Suprapubic skin (tissue), 4 donors: ENCODE measurements at places on chromosomes 5 and 9. TPM values are rescaled to one million over a fixed set of nuclear protein-coding genes. Genes with fewer than 3 reads are reported as not detected.
A peak's percentile ranks its signal among the peaks of the same experiment; 100 is the strongest.

DNA sequence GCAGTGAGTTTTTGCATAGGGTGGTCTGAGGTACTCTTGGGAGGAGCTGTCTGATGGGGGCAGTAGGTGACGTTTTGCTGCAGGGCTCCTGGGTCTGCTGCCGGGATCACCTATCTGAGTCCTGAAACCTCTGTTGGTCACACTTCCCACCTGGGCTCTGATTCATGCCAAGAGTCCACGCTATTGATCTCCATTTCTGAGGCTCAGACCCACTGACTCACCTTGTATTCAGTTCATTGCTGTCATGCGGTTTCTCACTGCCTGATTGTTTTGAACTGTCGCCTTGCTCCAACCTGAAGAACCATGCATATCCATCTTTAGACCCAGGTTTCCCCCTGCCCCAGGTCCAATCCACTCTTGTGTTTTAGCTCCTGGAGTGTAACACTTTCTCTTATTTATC, 101.3 kb downstream of the NPR3 start:
- no peaks in the 10 kb centered on the region for H3K27me3 ChIP-seq
- no peak for DNase-seq
- H3K27ac ChIP-seq = no peak overlapping the region
- no peaks in the 10 kb centered on the region for H3K36me3 ChIP-seq
- H3K4me3 ChIP-seq = no peak overlapping the region

GRCh38 chr5:81827500-81827899, 76.6 kb upstream of the SSBP2 start:
- DNase-seq = no peak
- H3K36me3 ChIP-seq = no peaks in the 10 kb centered on the region
- H3K27ac ChIP-seq = no peak overlapping the region
- no peaks in the 10 kb centered on the region for H3K27me3 ChIP-seq

DNA sequence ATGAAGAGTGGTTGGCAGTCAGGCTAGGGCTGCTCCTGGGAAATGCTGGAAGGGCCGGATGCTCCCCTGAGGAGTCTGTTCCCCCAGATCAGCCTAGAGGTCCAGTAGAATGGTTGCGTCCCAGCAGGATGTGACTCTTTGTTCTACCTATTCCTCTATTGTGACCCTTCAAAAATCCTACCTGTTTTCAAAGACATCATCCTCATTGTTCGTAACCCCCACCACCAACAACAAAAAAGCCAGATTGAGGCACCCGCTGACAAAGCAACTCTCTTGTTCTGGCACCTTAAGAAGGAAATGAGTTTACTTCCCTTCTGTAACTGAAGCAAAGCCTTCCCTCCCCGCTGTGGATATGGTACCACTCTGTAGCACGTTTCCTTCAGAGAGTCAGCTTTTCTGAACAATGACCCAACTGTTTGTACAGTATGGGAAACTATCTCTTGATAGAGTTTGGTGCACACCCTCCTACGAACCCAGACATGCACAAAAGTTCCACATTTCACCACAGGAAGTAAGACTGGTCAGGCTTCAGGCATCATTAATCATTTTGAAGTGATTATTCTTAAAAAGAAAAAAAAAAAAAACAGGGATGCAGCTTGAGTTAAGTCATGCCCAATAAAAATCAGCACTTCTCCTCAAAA, 207.2 kb downstream of the ENC1 start:
- no peaks in the 10 kb centered on the region for H3K36me3 ChIP-seq
- H3K27me3 ChIP-seq = no peaks in the 10 kb centered on the region
- H3K4me3 ChIP-seq = no peak overlapping the region
- DNase-seq = no peak
- H3K4me1 ChIP-seq = peaks cover 26% of the 10 kb centered on the region

DNA sequence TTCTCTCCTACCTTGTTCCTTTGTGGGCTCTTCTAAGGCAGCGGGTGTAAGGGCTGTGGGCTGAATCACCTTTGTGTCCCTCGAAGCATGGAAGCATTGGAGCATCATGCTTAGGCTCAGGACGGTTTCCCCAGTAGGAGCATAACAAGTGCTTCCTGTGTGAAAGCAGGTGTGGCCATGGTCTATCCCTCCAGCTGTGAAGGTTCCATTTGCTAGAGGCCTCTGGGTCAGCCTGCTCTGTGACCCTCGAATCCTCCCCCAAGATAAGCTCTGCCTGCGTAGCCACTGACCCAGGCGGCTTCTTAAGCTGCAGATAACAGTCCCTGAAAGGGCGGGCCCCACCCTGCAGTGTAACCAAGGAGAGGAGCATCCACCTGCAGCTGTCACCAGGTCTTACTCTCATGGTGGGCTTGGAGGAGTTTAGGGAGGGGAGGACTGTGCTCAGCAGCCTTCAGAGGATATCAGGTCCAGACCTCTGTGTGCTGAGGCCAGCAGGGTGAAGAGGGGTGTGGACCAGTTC, 8.4 kb upstream of the NDST1 start:
- no peaks in the 10 kb centered on the region for H3K36me3 ChIP-seq
- peak overlapping the region; percentile 82 for H3K27ac ChIP-seq
- no peaks in the 10 kb centered on the region for H3K27me3 ChIP-seq
- H3K4me1 ChIP-seq = peaks cover 86% of the 10 kb centered on the region
- no peak overlapping the region for H3K4me3 ChIP-seq
- no peak for DNase-seq

GRCh38 chr9:129776938-129777768, 24.3 kb upstream of the PTGES start:
- H3K4me1 ChIP-seq = peaks cover 26% of the 10 kb centered on the region
- H3K36me3 ChIP-seq = no peaks in the 10 kb centered on the region
- no peaks in the 10 kb centered on the region for H3K27me3 ChIP-seq
- peak overlapping the region; percentile 25 for H3K4me3 ChIP-seq
- DNase-seq = peak; percentile 99

GRCh38 chr9:110199643-110200042, 8.3 kb downstream of the C9orf152 start:
- no peaks in the 10 kb centered on the region for H3K4me1 ChIP-seq
- H3K4me3 ChIP-seq = no peak overlapping the region
- no peak for DNase-seq
- H3K36me3 ChIP-seq = no peaks in the 10 kb centered on the region

- no peak overlapping the region for H3K27ac ChIP-seq
- no peak for DNase-seq
- H3K4me3 ChIP-seq = no peak overlapping the region
- H3K27me3 ChIP-seq = no peaks in the 10 kb centered on the region
- no peaks in the 10 kb centered on the region for H3K4me1 ChIP-seq
- H3K36me3 ChIP-seq = no peaks in the 10 kb centered on the region
Measured at GRCh38 chr9:26748449-26749058, 144.0 kb downstream of the CAAP1 start.

DNA sequence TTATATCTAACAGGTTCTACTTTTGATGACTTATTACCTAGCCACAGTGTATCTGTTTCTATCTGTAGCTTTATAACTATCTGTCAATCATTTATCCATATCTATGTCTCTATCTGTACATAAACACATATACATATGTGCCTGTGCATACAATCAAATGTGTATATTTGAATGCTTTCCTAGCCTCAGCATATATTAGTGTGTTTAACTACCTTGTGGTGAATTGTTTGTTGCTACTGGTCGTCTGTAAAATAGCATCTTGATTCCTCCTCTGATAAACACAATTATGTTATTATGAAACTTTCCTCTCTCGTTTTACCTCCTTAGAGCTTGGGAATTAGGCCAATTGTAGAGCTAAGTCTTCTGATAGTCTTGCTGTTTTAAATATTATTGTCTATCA, 44.4 kb downstream of the PARP8 start:
- peaks cover 8% of the 10 kb centered on the region for H3K4me1 ChIP-seq
- no peaks in the 10 kb centered on the region for H3K36me3 ChIP-seq
- DNase-seq = no peak
- no peak overlapping the region for H3K27ac ChIP-seq
- H3K27me3 ChIP-seq = no peaks in the 10 kb centered on the region

GRCh38 chr5:143432658-143433239, 29.3 kb upstream of the NR3C1 start:
- no peaks in the 10 kb centered on the region for H3K27me3 ChIP-seq
- H3K27ac ChIP-seq = no peak overlapping the region
- DNase-seq = no peak
- peaks cover 11% of the 10 kb centered on the region for H3K4me1 ChIP-seq
- no peaks in the 10 kb centered on the region for H3K36me3 ChIP-seq
- H3K4me3 ChIP-seq = no peak overlapping the region

DNA sequence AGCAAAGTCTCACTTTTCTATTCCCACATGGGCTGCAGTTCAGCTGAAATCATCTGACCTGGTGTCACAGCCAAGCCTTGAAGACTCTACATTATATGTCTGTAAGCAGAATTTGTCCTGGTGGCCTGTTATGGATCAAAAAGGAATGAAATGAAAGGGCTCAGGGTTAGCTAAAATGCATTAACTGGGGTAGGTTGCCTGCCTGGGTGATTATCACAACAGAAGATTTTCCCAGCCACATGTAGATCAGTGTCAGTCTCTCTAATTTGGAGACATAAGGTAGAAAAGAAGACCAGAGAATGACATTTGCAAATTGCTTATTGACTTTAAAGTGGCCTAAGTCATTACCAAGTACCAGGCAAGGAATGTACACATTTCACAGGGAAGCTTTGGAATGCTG, 289.0 kb downstream of the CAAP1 start:
- no peak for DNase-seq
- no peak overlapping the region for H3K27ac ChIP-seq
- no peaks in the 10 kb centered on the region for H3K27me3 ChIP-seq
- H3K36me3 ChIP-seq = no peaks in the 10 kb centered on the region

DNA sequence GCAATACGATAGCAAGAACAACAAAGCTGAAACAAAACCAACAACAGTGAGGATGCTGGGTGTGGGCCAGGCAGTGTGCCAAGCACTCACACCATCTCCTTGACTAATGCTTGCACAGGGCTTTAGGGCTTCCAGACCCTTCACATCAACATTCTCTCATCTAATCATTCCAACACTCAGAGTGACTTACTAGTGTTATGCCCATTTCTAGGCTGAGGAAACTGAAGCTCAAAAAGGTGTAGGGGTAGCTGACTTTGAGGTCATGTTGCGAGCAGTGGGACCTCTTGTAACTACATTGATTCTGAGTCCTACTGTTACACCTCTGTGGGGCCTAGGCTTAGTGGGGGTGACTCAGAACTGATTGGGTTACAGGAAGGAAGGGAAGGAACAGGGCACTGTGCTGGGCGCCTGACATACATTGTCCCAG, 9.7 kb downstream of the ANGPTL2 start:
- peaks cover 7% of the 10 kb centered on the region for H3K36me3 ChIP-seq
- no peaks in the 10 kb centered on the region for H3K27me3 ChIP-seq
- no peak for DNase-seq
- H3K27ac ChIP-seq = peak overlapping the region; percentile 67
- H3K4me1 ChIP-seq = peaks cover 44% of the 10 kb centered on the region

Gene CCDC192
- not detected for total RNA-seq

Gene GARIN3
- not detected for total RNA-seq

Gene C5orf22
- 13.6 TPM for total RNA-seq

Gene BNC2
- total RNA-seq = 10.6 TPM

Gene SLC4A9
- total RNA-seq = not detected
